ENCODE measurements at places on chromosomes 3 and 15. TPM values are rescaled to one million over a fixed set of nuclear protein-coding genes. Genes with fewer than 3 reads are reported as not detected.

GRCh38 chr3:31092748-31093589 is 198.5 kb upstream of the GADL1 start:
- no peak overlapping the region for H3K4me3 ChIP-seq
- no peaks in the 10 kb centered on the region for H3K36me3 ChIP-seq
- peaks cover 5% of the 10 kb centered on the region for H3K27me3 ChIP-seq
- H3K4me1 ChIP-seq: peaks cover 12% of the 10 kb centered on the region
- DNase-seq: no peak

GRCh38 chr3:195410546-195410945 is 32.3 kb downstream of the ACAP2 start:
- peak overlapping the region; percentile 27 for H3K27ac ChIP-seq
- peaks cover 62% of the 10 kb centered on the region for H3K4me1 ChIP-seq
- H3K36me3 ChIP-seq: peaks cover 39% of the 10 kb centered on the region

- peaks cover 3% of the 10 kb centered on the region for H3K36me3 ChIP-seq
- H3K27ac ChIP-seq: no peak overlapping the region
- H3K27me3 ChIP-seq: peaks cover 46% of the 10 kb centered on the region
- no peak for DNase-seq
Measured at GRCh38 chr3:129045675-129046036, 14.9 kb upstream of the GP9 start.

- H3K27me3 ChIP-seq: no peaks in the 10 kb centered on the region
- DNase-seq: no peak
- H3K27ac ChIP-seq: no peak overlapping the region
- H3K36me3 ChIP-seq: peaks cover 4% of the 10 kb centered on the region
Measured at GRCh38 chr3:49801160-49801559, 1.5 kb upstream of the CDHR4 start.

- H3K4me1 ChIP-seq: no peaks in the 10 kb centered on the region
- no peak for DNase-seq
- H3K4me3 ChIP-seq: no peak overlapping the region
- H3K27ac ChIP-seq: no peak overlapping the region
- no peaks in the 10 kb centered on the region for H3K27me3 ChIP-seq
Measured at GRCh38 chr3:157786618-157787017, 283.4 kb upstream of the VEPH1 start.

DNA sequence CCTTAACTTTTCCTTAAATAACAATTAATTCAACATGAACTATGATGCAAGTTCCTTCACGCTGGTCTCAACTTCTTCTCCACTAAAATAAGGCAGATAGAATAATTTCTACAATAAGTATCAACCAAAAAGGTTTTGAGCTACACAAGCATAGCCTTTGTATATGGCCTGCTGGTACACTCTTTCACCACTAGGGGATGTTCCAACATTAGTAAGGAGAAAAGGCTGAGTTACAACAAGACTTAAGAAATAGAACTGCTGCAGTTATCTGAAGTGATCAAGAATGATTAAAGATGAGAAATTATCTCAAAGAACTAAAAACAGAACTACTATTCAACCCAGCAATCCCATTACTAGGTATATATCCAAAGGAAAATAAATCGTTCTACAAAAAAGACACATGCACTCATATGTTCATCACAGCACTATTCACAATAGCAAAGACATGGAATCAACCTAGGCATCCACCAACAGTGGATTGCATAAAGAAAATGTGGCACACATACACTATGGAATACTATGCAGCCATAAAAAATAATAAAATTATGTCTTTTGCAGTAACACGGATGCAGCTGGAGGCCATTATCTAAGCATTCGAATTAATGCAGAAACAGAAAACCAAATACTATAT is 14.4 kb downstream of the ATP13A3 start:
- DNase-seq: no peak
- H3K4me1 ChIP-seq: peaks cover 3% of the 10 kb centered on the region
- H3K36me3 ChIP-seq: no peaks in the 10 kb centered on the region
- no peak overlapping the region for H3K4me3 ChIP-seq
- no peaks in the 10 kb centered on the region for H3K27me3 ChIP-seq
- no peak overlapping the region for H3K27ac ChIP-seq

GRCh38 chr3:60754617-60755016 is 496.6 kb downstream of the FHIT start:
- DNase-seq: no peak
- H3K27ac ChIP-seq: no peak overlapping the region
- H3K4me3 ChIP-seq: no peak overlapping the region
- H3K27me3 ChIP-seq: no peaks in the 10 kb centered on the region
- no peaks in the 10 kb centered on the region for H3K36me3 ChIP-seq

DNA sequence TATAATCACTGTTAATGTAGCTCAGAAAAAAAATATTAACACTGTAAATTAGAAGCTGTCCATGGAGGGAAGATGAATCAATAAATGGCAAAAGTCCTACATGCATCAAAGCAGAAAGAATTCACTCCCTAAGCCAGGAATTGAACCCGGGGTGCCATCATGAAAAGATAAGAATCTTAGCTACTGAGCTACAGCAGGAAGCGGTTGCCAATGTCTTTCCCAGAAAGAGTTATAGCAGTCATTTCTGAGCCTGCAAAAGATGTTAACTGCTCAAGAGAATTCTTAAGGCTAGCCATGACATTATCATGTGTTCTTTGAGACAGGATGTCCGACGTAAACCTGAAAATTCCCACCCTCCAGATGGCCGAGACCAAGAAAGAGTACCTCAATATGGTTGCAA is 47.4 kb upstream of the MKRN3 start:
- H3K27ac ChIP-seq: no peak overlapping the region
- DNase-seq: no peak
- H3K4me3 ChIP-seq: no peak overlapping the region
- no peaks in the 10 kb centered on the region for H3K4me1 ChIP-seq

- peaks cover 4% of the 10 kb centered on the region for H3K27me3 ChIP-seq
- H3K4me1 ChIP-seq: no peaks in the 10 kb centered on the region
Measured at GRCh38 chr3:146431240-146431639, 38.1 kb downstream of the PLSCR2 start.

DNA sequence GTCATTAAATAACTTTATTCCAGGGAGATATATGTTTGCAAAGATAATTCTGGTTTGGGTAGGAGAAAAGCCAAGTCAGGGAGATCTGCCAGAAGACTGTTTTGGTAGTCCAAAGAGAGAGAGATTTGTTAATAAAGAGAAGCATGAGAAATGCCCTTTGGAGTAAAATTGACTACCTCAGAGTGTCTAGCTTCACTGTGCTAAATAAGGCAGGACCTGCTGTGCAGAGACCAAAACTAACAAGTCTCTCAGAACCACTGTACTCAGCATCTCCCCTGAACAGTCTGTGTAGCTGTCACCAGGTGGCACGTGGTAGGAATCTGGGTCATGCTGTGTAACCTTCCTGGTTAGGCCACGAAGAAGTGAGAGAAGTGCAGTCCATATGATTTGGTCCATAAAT is 31.6 kb upstream of the SLC35G2 start:
- H3K36me3 ChIP-seq: no peaks in the 10 kb centered on the region
- no peak for DNase-seq
- no peak overlapping the region for H3K4me3 ChIP-seq
- H3K27ac ChIP-seq: no peak overlapping the region
- peaks cover 4% of the 10 kb centered on the region for H3K4me1 ChIP-seq
- peaks cover 4% of the 10 kb centered on the region for H3K27me3 ChIP-seq

DNA sequence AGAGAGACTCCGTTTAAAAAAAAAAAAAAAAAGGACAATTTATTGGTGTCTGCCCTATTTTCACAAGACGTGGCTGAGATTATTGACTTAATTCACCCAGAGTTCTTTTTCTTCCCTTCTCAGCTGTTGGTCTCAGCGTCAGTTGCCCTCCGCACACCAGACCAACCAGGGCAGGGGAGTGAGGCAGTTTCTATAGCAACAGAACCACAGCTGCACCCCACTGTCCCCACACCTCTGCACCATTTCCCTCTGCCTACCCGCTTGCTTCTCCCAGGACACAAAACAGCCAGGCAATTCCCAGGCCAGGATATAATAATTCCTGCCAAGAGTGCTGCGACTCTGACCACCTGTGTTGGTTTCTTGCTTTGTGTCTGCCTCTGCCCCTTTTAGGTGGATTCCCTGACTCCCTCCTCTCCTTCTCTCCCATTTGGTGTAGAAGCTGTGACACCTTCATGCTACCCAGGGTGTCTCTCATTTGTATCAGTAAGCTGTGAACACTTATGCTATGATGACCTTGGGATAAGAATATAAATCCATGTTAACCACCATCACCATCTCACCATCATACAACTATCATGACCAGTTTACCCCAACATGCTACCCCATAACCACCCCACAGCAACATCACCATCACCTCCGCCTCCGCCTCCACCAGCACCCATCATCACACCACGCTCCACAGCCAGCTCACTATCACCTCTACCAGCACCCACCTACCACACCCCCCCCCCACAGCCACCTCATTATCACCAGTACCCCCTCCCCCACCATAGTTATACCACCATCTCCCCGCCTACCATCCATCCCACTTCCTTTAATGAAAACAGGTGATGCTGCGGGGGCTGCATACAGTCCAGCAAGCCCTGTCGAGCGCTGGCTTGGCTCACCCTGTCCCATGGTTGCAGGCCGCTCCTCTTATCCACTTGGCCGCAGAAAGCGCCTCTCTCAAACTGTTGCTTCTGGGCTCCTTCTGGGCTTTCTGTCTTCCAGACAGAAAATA is 589 bp downstream of the EPB42 start:
- no peak overlapping the region for H3K27ac ChIP-seq
- H3K27me3 ChIP-seq: peaks cover 11% of the 10 kb centered on the region
- DNase-seq: no peak

DNA sequence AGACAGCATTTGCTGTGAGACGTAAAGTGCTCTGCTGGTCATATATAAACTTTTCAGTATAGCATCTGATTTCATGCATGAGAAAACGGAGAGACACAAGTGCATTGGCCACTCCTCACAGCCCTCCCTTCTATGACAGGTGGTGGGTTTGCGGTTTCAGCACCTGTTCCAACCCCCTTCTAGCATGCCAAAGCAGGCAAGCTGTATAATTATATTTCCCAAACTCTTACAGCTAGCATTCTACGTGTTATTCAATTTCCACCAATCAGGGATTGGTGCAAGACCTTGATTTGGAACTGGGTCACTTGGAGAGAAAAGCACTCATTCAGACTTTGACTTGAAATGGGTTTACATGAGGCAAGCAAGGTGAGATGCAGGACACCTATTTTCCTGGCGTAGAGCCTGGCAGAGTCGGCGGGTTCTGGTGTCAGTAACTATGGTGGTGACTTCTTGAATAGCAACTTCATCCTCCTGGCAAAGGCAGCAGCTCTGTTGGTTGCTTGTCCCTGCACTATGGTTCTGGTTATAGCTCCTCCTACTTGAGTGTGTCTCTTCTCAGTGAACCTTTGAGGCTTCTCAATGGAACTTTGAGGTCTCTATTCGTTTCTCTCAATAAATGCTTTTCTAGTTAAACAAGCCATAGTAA is 356.5 kb downstream of the TBL1XR1 start:
- no peaks in the 10 kb centered on the region for H3K4me1 ChIP-seq
- H3K27me3 ChIP-seq: no peaks in the 10 kb centered on the region
- no peak overlapping the region for H3K4me3 ChIP-seq
- no peak for DNase-seq

DNA sequence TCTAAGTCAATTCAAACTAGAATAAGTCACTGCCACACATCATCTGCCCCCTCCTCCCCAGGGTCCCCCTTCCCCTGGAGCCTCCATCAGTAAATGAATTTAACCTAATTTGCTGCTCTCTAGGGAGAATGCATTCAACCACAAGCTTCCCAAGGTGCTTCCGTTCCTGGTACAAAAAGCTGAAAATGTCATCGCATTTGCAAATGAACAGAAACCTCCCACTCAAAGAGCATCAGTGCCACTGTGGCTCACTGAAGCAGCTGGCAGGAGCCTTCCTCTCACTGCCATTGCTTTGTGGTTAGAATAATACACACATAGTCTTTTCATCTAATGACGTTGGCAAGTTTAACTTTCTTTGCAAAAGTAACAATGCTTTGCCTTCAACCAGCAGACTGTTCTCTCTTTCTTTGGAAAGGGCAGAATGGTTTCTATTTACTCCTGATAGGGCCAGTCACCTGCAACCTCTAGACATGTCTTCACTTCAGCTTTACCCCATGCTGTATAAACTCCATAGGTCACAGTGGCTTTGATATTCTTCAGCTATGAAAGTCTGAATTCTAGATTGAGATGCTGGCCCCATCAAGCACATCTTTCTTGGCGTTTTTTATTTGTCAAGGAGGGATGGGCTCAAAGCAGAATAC is 238.1 kb downstream of the CPNE4 start:
- no peak overlapping the region for H3K27ac ChIP-seq
- H3K36me3 ChIP-seq: no peaks in the 10 kb centered on the region
- peaks cover 18% of the 10 kb centered on the region for H3K27me3 ChIP-seq

DNA sequence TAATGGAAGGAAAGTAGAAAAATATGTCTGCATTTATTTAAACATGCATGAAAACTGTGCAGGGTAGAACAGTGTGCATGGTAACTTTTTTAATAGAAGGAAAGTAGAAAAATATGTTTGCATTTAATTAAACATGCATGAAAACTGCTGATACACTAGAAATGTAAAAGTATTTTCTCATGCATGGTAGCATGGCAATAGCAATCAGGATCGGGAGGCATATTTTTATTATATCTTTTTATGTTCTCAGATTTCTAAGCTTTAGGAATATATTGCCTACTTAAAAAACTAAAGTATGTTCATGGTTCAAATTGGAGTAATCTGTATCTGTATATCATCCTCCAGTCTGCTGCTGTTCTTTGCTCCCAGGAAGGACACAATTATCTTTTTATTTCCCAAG is 1468.9 kb upstream of the GBE1 start:
- H3K27me3 ChIP-seq: no peaks in the 10 kb centered on the region
- H3K36me3 ChIP-seq: no peaks in the 10 kb centered on the region
- no peaks in the 10 kb centered on the region for H3K4me1 ChIP-seq
- H3K4me3 ChIP-seq: no peak overlapping the region

- peaks cover 11% of the 10 kb centered on the region for H3K27me3 ChIP-seq
- H3K4me3 ChIP-seq: no peak overlapping the region
- no peak for DNase-seq
- peaks cover 3% of the 10 kb centered on the region for H3K4me1 ChIP-seq
Measured at GRCh38 chr3:40930131-40930538, 269.2 kb upstream of the CTNNB1 start.

DNA sequence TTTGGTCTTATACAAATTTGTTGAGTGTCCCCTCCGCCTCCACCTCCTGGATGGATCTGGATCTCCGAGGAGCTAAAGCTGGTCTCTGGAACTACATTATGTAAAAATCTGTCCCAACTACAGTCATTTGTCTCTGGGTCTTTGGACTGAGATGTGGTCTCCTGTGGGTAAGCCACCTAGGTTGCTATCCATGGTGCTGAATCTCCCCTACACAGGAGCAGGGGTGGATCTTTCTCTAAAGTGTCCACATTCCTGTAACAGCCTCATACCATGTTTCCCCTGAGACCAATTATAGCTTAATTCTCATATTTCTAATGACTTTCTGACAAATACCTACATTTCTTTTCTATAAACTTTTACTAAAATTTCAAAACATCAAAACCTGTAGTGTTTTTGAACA is 625.8 kb downstream of the TAFA4 start:
- H3K27ac ChIP-seq: no peak overlapping the region
- H3K4me3 ChIP-seq: no peak overlapping the region

GRCh38 chr3:58989955-58990354 is 59.9 kb downstream of the CFAP20DC start:
- no peaks in the 10 kb centered on the region for H3K36me3 ChIP-seq
- no peak for DNase-seq
- H3K4me3 ChIP-seq: no peak overlapping the region
- H3K27ac ChIP-seq: no peak overlapping the region
- no peaks in the 10 kb centered on the region for H3K27me3 ChIP-seq

The NECTIN3 gene
- total RNA-seq: 0.71 TPM

The ACAD11 gene
- total RNA-seq: 16.4 TPM

The GASK1A gene
- not detected for total RNA-seq

The MOBP gene
- total RNA-seq: 0.13 TPM

The GCNT3 gene
- total RNA-seq: not detected

The CLEC3B gene
- total RNA-seq: not detected

The CSPG4 gene
- total RNA-seq: not detected

The SSUH2 gene
- 0.39 TPM for total RNA-seq

The RLBP1 gene
- not detected for total RNA-seq
